Sigmoid colon (tissue), 7 donors: ENCODE measurements at places on chromosomes 5 and 9.

GRCh38 chr5:3194271-3194670 lies 401.4 kb upstream of the IRX1 start:
- H3K36me3 ChIP-seq = no peaks in the 10 kb centered on the region
- H3K4me1 ChIP-seq = no peaks in the 10 kb centered on the region
- H3K27ac ChIP-seq = no peak overlapping the region
- no peaks in the 10 kb centered on the region for H3K27me3 ChIP-seq
- no peak overlapping the region for H3K4me3 ChIP-seq

DNA sequence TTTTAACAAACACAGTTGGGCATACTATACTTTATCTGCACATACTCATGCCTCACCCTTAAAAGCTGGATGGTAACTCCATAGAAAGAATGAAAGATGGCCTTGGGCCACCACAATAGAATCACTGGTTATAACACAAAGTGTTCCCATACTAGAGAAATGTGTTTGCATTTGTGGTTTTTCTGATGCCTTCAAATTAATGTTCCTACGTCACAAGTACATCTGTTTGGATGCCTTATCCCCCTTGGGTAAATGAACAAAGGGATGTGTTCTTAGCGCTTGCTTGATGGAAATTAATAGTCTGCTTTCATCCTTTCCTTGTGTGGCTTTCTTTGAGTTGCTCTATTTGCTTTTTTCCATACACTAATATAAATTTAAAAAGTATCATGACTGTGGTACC lies 291.1 kb upstream of the PDE4D start:
- no peaks in the 10 kb centered on the region for H3K4me1 ChIP-seq
- no peak for DNase-seq
- no peaks in the 10 kb centered on the region for H3K27me3 ChIP-seq
- no peaks in the 10 kb centered on the region for H3K36me3 ChIP-seq
- H3K27ac ChIP-seq = no peak overlapping the region
- H3K4me3 ChIP-seq = no peak overlapping the region

DNA sequence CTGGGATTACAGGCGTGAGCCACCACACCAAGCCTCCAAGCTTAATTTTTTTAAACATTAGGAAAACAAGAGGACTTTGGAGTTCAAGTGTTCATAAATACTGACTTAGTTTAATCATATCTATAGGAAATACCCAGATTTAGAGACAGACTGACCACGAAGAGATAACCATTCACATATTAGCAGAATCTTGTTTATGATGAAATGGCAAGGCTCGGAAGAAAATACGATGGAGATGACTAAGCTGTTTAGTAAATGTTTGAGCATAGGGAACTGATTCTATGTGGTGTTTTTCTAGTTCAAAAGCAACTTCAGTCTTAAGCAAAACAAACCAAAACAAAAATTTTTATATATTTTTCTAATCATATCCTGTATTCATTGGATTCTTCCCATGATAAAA lies 13.5 kb upstream of the TUSC1 start:
- no peaks in the 10 kb centered on the region for H3K27me3 ChIP-seq
- H3K36me3 ChIP-seq = no peaks in the 10 kb centered on the region
- no peaks in the 10 kb centered on the region for H3K4me1 ChIP-seq
- no peak for DNase-seq
- H3K4me3 ChIP-seq = no peak overlapping the region
- H3K27ac ChIP-seq = no peak overlapping the region

DNA sequence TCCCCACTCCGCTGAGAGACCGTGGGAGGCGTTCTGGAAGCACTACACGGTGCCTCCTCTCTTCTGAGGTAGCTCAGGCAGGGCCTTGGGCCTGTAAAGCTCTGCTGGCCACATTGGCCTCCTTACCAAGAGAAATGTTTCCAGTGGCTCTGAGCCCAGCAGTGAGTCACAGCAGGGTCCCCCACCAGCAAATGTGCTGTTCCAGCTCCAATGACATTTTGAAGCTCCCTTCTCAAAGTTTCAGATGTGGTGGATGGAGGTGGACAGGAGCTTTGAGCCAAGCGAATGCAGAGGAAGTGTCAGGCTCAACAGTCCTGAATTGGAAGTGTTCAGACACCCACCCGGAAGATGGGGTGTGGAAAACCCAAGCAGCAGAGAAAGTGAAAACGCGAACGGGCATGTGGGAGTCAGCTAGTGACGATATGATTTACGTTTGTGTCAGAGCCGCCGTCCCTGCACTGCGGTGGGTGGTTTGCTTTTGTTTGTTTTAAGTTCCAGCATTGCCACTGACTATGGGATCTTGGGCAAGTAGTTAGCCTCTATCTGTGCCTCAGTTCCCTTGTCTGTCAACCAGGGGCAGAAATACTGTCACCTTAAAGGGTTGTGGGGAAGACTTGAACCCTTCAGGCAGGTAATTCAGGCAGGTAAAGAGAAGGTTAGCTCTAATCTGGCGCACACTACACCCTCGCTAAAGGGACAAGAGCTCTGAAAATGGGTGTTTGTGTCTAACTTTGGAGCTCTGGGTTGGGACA lies 38.2 kb downstream of the C5orf15 start:
- H3K27me3 ChIP-seq = no peaks in the 10 kb centered on the region
- no peaks in the 10 kb centered on the region for H3K4me1 ChIP-seq
- no peak overlapping the region for H3K4me3 ChIP-seq
- H3K27ac ChIP-seq = no peak overlapping the region

GRCh38 chr5:90135779-90136378 lies 273.7 kb downstream of the CETN3 start:
- DNase-seq = no peak
- H3K4me3 ChIP-seq = no peak overlapping the region
- H3K27me3 ChIP-seq = no peaks in the 10 kb centered on the region
- no peaks in the 10 kb centered on the region for H3K4me1 ChIP-seq
- H3K36me3 ChIP-seq = no peaks in the 10 kb centered on the region

DNA sequence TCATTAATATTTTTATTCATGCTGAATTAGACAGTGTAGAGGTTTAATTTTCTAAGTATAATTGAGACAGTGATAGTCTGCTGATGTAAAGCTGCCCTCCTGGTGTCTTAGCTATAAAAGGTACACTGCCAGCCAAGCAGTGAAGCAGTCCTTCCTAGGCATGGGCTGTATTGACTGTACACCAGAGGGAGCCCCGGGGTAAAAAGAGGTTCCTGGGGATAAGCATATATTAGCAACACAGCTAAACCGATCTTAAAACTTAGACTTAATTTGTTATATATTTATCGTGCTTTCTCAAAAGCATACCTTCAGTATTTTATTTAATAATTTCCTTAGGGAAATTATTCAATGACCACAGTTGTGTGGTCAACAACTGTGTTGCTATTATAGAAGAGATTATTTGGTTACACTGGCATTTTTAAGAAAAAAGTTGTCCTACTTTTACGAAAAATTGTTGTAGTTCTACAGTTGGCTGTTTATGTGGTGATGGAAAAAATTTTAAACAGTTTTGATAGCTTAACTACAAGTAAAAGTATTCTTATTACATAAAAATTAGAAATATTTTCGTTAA lies 68.8 kb downstream of the ELL2 start:
- no peak overlapping the region for H3K27ac ChIP-seq
- peaks cover 18% of the 10 kb centered on the region for H3K36me3 ChIP-seq
- DNase-seq = no peak
- no peaks in the 10 kb centered on the region for H3K27me3 ChIP-seq

GRCh38 chr9:5549658-5550650 lies 39.6 kb downstream of the PDCD1LG2 start:
- no peaks in the 10 kb centered on the region for H3K27me3 ChIP-seq
- DNase-seq = no peak
- H3K4me1 ChIP-seq = no peaks in the 10 kb centered on the region
- no peak overlapping the region for H3K27ac ChIP-seq
- H3K4me3 ChIP-seq = no peak overlapping the region
- H3K36me3 ChIP-seq = no peaks in the 10 kb centered on the region

DNA sequence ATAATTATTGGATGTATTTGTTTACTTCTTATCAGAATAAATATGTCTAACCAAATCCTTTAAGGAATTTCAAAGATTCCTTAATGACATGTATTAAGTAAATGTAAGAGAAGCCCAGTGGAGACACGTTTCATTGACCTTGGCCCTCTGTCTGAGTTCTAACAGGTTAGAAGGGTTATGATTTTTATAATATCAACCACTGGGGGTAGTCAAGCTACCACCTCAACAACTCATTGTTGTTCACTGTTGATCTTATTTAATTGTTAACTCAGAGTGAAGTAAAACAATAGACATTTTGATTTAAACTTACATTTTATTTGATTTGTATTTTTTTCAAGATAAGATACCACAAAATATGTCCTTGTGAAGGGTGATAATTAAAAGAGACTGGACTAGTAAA lies 499.2 kb upstream of the COX7C start:
- no peaks in the 10 kb centered on the region for H3K4me1 ChIP-seq
- no peaks in the 10 kb centered on the region for H3K36me3 ChIP-seq
- DNase-seq = no peak
- H3K27ac ChIP-seq = no peak overlapping the region

DNA sequence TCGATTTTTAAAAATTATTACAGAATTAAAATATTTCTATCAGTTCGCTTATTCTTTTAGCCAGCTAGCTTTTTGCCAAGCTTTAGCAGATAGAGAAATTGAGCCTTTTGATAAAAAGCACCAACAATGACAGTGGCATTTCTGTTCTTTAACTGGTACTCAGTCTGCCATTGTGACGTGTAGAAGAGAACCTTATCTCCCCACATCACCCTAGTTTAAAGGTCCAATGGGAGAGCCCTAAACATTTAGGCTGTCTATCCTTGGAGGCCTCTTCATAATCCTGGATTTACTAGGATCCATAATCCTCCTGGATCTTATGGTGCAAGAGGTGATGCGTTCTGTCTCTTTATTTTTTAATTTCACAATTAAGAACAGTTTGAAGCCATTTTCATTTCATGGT lies 3.0 kb downstream of the BASP1 start:
- no peak overlapping the region for H3K4me3 ChIP-seq
- H3K27ac ChIP-seq = no peak overlapping the region
- no peak for DNase-seq

- no peak overlapping the region for H3K27ac ChIP-seq
- no peaks in the 10 kb centered on the region for H3K27me3 ChIP-seq
- no peaks in the 10 kb centered on the region for H3K36me3 ChIP-seq
- no peak overlapping the region for H3K4me3 ChIP-seq
These were observed 503.2 kb downstream of the CDH9 start for GRCh38 chr5:26535215-26535614.

DNA sequence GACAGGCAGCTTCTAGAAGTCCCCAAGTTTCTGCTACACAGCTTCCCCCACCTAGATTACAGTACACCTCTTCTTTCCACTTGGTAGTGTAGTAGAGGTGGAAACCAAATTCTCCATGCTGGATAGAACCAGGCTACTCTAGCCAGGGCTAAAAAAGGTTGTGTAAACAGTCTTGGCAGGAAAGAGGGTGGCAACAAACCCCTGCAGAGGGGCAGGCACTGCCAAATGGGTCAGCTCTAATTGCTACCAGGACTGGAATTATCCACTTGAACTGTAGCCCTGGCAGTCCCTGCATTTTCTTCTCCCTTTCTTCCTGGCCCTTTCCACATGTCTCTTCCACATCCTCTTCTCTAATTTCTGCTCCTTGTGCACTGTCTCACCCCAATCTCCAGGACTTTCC lies 24.8 kb downstream of the RANBP3L start:
- no peak overlapping the region for H3K4me3 ChIP-seq
- H3K27me3 ChIP-seq = no peaks in the 10 kb centered on the region
- no peaks in the 10 kb centered on the region for H3K4me1 ChIP-seq

GRCh38 chr9:79641070-79641469 lies 69.3 kb downstream of the TLE4 start:
- H3K27me3 ChIP-seq = no peaks in the 10 kb centered on the region
- H3K4me1 ChIP-seq = no peaks in the 10 kb centered on the region
- H3K36me3 ChIP-seq = no peaks in the 10 kb centered on the region
- H3K27ac ChIP-seq = no peak overlapping the region
- no peak for DNase-seq
- no peak overlapping the region for H3K4me3 ChIP-seq

GRCh38 chr5:74717596-74717995 lies 32.6 kb downstream of the HEXB start:
- H3K36me3 ChIP-seq = peaks cover 8% of the 10 kb centered on the region
- H3K27me3 ChIP-seq = no peaks in the 10 kb centered on the region
- DNase-seq = no peak
- no peak overlapping the region for H3K4me3 ChIP-seq

DNA sequence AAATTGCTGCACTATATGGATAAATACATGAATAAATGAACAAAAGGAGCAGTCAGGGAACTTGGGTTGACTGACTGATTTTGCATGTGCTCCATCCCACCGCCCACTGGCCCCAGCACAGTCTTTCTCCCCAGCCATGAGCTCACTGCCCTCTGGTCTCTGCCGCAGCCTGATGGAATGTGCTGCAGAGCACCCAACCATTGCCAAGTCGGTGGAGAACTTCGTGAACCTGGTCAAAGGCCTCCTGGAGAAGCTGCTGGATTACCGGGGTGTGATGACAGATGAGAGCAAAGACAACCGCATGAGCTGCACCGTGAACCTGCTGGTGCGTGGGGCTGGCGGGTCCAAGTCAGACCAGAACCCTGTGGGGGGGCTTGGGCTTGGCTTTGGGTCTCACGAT lies 53.9 kb upstream of the INSYN2B start:
- no peak for DNase-seq
- no peak overlapping the region for H3K27ac ChIP-seq

DNA sequence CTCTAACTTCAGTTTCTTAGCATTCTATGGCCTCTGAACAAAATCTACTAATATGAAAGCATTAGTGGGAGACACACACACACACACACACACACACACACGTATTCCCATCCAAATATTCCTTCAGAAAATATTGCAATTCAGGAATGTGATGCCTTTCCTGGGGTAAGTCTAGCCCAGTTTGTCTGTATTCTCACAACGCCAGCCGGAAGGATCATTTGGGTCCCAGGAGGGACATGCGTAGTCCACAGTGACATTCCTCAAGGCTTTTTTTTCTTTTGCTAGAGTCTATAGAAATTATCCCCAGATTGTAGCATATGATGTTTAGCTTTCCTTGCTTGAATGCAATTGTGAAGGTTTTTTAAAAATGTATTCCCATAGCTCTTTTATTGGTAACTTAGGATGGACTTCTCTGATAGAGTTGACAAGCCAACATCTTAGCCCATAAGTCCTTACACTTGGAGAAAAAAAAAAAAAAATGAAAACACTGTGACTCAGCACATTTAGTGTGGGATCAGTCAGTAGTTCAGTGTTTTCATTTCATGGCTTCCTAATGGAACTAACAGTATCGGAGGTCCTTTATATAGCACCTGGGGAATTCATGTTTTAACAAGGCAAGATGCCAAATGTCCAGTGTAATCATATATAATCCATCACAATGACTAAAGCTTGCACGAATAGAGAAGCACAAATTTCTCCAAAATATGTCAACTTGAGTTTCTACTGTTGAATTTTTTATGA lies 316.5 kb downstream of the DIRAS2 start:
- H3K27ac ChIP-seq = no peak overlapping the region
- no peaks in the 10 kb centered on the region for H3K36me3 ChIP-seq
- H3K4me1 ChIP-seq = no peaks in the 10 kb centered on the region
- H3K4me3 ChIP-seq = no peak overlapping the region
- DNase-seq = no peak
- H3K27me3 ChIP-seq = no peaks in the 10 kb centered on the region

- DNase-seq = no peak
- H3K36me3 ChIP-seq = no peaks in the 10 kb centered on the region
- no peaks in the 10 kb centered on the region for H3K27me3 ChIP-seq
- H3K27ac ChIP-seq = peak overlapping the region; percentile 14
- H3K4me1 ChIP-seq = no peaks in the 10 kb centered on the region
These were observed 98.3 kb upstream of the BOD1 start for GRCh38 chr5:173714551-173715428.
